ENCODE measurements at places on chromosomes 1 and 21.

- H3K27me3 ChIP-seq, result no peaks in the 10 kb centered on the region
- H3K27ac ChIP-seq, result no peak overlapping the region
- H3K36me3 ChIP-seq, result no peaks in the 10 kb centered on the region
- no peak overlapping the region for H3K4me3 ChIP-seq
- H3K4me1 ChIP-seq, result no peaks in the 10 kb centered on the region
Measured at GRCh38 chr1:81221564-81221963, 579.2 kb upstream of the ADGRL2 start.

DNA sequence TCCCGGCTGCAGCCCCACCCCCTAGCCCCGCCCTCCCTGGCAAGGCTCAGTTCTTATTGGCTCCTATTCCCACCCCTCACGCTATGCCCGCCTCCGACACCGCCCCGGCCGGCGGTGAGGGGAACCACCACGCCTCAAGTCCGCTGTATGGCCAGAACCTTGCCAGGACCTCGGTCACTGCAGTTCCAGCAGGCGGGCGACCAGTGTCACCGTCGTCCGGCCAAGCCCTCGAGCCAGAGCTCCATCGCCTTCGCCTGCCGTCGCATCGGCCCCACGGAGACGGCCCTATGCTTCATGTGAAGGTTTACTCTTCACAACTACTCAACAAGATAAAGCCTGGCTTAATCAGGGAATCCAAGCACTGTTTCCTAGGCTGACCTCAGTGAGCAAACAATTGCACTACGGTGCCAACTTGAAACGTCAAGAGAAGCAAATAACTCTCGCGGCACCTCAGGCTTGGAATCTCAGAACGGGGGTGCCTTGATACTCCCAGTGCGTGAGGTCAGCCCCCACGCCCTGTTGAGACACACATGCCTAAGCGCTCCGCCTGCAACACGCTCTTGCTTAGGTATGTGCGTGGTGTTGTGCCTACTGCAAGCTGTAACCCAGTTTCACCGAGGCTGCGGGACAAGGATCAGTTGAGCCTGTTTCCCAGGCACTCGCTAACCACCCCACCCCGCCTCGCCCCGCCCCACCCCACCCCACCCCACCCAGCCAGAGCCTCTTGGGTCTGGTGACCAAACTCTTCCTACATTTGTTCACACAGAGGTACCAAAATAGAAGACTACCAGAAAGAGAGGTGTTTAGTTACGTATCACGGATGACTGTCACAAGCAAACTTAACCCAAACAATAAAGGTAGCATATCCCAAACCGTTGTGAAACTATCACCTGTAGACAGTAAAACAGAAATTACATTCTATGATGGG lies 498 bp upstream of the DENND2C start:
- H3K27ac ChIP-seq, result peak overlapping the region; percentile 22
- peak overlapping the region; percentile 81 for H3K4me3 ChIP-seq
- H3K36me3 ChIP-seq, result no peaks in the 10 kb centered on the region
- H3K27me3 ChIP-seq, result no peaks in the 10 kb centered on the region

GRCh38 chr1:198912046-198912445 lies 273.2 kb downstream of the PTPRC start:
- no peaks in the 10 kb centered on the region for H3K27me3 ChIP-seq
- no peaks in the 10 kb centered on the region for H3K36me3 ChIP-seq
- DNase-seq, result no peak
- no peaks in the 10 kb centered on the region for H3K4me1 ChIP-seq

DNA sequence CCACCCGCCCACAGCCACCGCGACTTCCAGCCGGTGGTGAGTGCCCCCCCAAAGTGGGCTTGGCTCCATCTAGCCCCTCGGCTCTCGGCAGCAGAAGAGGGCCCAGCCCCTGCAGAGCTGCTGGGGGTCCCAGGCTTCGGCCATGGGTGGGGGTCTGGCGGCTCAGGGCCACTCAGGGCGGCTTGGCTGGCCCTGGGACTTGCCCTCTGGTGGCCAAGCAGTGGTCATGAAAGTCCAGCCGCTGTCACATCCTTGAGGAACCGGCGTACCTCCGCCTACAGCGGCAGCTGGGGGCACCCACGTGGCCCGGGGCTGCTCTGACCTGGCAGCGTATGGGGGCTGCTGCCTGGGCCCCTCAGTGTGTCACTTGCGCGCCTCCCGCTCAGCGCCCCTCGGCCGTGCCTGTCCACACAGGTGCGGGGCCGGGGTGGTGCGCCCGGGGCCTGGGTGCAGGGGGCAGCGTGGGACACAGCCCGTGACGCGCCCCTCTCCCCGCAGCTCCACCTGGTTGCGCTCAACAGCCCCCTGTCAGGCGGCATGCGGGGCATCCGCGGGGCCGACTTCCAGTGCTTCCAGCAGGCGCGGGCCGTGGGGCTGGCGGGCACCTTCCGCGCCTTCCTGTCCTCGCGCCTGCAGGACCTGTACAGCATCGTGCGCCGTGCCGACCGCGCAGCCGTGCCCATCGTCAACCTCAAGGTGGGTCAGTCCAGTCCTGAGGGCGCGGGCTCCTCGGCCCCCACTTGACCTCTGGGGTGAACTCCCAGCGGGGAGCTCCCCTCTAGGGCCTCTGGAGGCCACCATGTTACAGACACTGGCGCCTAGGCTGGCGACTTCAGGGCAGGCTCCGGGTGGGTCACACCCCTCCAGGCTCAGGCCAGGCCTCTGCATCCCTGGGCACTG lies 32.4 kb downstream of the SLC19A1 start:
- H3K36me3 ChIP-seq, result no peaks in the 10 kb centered on the region
- no peak overlapping the region for H3K27ac ChIP-seq

DNA sequence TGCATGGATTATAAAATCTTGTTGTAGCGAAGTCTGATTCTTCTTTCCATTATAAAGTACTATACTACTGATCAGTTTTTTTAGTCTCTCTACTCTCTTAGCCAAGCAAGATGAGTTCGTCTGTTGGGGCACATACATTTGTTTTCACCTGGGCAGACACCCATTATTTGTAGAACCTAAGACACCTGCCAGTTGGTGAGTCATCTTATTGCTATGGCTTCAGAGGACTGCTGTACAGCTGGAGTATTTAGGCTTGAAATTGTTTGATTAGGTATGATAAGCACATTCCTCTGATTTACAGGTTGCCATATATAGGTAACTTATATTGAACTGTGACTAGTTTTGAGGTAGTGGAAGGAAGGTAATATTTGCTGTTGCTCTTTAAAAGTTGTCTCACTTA lies 17.2 kb downstream of the RBM15 start:
- H3K4me1 ChIP-seq, result peaks cover 2% of the 10 kb centered on the region
- no peak overlapping the region for H3K4me3 ChIP-seq
- no peak overlapping the region for H3K27ac ChIP-seq
- peaks cover 14% of the 10 kb centered on the region for H3K36me3 ChIP-seq
- H3K27me3 ChIP-seq, result no peaks in the 10 kb centered on the region

- H3K4me1 ChIP-seq, result no peaks in the 10 kb centered on the region
- H3K27me3 ChIP-seq, result peaks cover 3% of the 10 kb centered on the region
- no peak for DNase-seq
- H3K27ac ChIP-seq, result no peak overlapping the region
- H3K4me3 ChIP-seq, result peak overlapping the region; percentile 73
Measured at GRCh38 chr1:227562933-227563323, 428 bp upstream of the ZNF678 start.

- H3K36me3 ChIP-seq, result no peaks in the 10 kb centered on the region
- DNase-seq, result peak; percentile 3
- H3K27ac ChIP-seq, result peak overlapping the region; percentile 73
Measured at GRCh38 chr1:42684139-42684538, 1.9 kb downstream of the YBX1 start.

DNA sequence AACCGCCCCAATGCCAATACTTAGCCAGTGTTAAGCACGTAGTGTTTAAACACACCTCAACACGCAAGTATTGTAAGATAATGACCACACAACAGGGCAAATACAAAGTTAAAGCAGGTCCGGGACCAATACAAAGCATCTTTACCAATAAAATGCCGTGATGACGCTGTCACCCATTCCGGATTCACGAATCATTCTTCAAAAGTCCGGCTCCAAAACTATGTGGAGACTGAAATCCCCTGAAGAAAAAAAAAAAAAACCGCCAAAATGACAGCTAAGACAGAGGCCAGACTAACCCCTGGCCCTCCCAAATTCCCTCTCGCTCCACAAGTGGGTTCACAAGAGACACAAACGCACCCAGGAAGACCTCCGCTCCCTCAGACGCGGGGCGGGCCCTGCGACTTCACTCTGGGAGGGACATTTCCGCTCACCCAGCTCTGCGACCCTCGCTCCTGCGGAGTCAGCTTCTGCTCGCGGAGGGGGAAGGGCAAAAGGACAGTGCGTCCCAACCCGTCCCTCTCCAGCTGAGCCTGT lies 625 bp upstream of the DARS2 start:
- no peak for DNase-seq
- peaks cover 14% of the 10 kb centered on the region for H3K4me1 ChIP-seq
- peak overlapping the region; percentile 91 for H3K4me3 ChIP-seq
- peak overlapping the region; percentile 89 for H3K27ac ChIP-seq
- no peaks in the 10 kb centered on the region for H3K27me3 ChIP-seq
- no peaks in the 10 kb centered on the region for H3K36me3 ChIP-seq

- H3K4me3 ChIP-seq, result no peak overlapping the region
- DNase-seq, result no peak
- H3K27ac ChIP-seq, result no peak overlapping the region
- no peaks in the 10 kb centered on the region for H3K36me3 ChIP-seq
- H3K4me1 ChIP-seq, result no peaks in the 10 kb centered on the region
- H3K27me3 ChIP-seq, result no peaks in the 10 kb centered on the region
Measured at GRCh38 chr1:167291539-167292185, 71.0 kb downstream of the POU2F1 start.

- no peak for DNase-seq
- no peaks in the 10 kb centered on the region for H3K27me3 ChIP-seq
- H3K27ac ChIP-seq, result no peak overlapping the region
Measured at GRCh38 chr1:106678279-106679050, 378.0 kb upstream of the PRMT6 start.

DNA sequence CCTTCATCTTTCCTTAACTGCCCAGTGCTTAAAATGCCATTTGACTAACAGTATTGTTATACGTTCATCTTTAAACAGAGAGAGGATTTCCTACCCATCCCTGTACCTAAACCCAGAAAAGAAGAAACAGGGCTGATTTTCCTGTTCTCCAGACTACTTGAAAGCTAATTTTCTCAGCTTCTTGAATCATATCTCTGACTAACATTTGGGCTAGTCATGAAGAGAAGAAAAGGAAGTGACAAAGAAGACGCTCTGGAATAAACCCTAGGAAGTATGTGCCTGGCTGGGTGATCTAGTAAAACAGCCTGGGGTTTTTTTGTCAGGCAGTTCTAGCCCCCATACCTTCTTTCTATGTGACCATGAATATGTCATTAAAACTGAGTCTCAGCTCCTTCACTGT lies 44.8 kb upstream of the SGIP1 start:
- H3K4me1 ChIP-seq, result no peaks in the 10 kb centered on the region
- no peak for DNase-seq
- H3K27me3 ChIP-seq, result no peaks in the 10 kb centered on the region
- H3K4me3 ChIP-seq, result no peak overlapping the region

DNA sequence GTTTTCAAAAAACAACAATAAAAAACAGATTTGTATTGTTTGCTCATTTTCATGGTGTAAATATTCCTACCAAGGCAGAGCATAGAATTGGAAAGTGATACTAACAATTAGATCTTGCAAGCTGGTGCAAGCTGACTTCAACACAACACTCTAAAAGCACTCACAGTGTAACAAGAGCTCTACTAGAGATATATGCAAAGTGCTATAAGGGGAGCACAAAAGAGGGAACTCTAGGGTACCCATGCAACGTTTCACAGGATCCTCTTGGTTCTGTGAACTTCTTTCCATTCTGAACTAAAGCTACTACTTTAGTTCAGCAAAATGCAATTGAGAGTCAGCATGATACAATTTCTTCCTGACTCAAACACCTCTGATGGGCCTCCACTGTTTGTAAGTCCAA lies 78.3 kb downstream of the ATP1B1 start:
- no peaks in the 10 kb centered on the region for H3K36me3 ChIP-seq
- no peak overlapping the region for H3K27ac ChIP-seq
- H3K4me3 ChIP-seq, result no peak overlapping the region
- no peaks in the 10 kb centered on the region for H3K27me3 ChIP-seq
- H3K4me1 ChIP-seq, result no peaks in the 10 kb centered on the region
- DNase-seq, result no peak

DNA sequence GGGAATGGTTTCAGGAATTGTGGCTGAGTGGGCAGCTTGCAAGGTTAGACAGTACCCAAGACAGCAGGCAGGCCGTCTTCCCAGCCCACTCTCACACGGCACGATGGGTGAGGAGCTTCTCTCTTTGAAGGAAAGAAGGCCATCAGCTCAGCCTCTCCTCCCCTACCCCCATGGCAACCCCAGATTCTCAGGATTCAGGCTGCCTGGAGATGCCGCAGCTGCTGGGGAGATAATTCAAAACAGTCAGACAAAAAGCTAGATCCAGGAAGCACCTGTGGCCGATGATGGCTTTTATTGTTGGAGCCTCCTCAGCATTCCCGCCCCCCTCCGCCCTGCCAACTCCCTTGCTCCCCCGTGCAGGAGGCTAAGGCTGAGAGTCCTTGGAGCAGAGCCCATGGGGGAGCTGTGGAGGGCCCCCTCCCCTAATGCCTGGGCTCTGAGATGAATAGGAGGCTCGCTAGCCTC lies 220.5 kb downstream of the TRABD2B start:
- no peaks in the 10 kb centered on the region for H3K4me1 ChIP-seq
- no peaks in the 10 kb centered on the region for H3K27me3 ChIP-seq
- H3K4me3 ChIP-seq, result no peak overlapping the region
- H3K36me3 ChIP-seq, result no peaks in the 10 kb centered on the region
- no peak for DNase-seq

DNA sequence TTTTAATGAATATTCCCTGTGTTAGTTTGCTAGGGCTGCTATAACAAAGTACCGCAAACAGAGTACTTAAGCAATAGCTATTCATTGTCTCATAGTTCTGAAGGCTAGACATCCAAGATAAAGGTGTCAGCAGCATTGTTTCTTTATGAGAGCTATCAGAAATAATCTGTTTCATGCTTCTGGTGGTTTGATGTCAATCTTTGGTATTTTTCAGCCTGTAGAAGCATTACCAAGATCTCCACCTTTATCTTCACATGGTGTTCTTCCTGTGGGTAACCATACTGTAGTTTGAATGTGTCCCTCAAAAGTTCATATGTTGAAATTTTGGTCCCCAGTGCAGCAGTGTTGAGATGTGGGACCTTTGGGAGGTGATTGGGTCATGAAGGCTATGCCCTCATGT lies 7.4 kb downstream of the RBM11 start:
- no peaks in the 10 kb centered on the region for H3K36me3 ChIP-seq
- H3K27ac ChIP-seq, result no peak overlapping the region
- no peaks in the 10 kb centered on the region for H3K27me3 ChIP-seq
- no peak for DNase-seq
- no peaks in the 10 kb centered on the region for H3K4me1 ChIP-seq

DNA sequence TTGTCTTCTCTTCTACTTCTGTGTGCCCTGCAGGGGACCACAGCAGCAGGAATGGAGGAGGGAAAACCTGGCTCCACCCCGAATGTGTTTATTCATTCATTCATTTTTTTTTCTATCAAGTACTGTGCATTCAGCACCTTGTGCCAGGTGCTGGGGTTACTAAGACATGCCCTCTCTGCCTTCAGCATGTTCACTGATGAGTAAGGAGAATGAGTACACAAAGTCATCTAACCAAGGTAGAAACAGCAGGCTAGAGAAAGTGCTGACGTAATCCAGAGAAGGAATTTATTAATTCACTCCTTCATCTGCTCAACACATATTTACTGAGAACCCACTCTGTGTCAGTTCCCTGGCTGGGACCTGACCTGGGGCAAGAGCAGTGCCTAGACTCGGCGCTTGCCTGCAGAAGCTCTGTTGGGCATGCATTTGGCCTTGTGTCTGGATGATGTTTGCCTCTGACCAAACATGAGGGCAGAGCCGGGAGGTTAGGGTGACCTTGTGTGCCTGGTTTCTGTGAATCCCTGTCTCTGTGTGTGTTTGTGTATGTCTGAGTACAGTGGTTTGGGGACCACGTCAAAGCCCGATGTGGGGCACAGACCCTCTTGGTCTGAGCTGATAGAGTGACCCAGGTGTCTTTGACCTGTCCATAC lies 3.3 kb upstream of the MYOG start:
- H3K27me3 ChIP-seq, result no peaks in the 10 kb centered on the region
- no peak for DNase-seq
- H3K36me3 ChIP-seq, result no peaks in the 10 kb centered on the region
